ENCODE measurements at places on chromosomes 5 and 9.

DNA sequence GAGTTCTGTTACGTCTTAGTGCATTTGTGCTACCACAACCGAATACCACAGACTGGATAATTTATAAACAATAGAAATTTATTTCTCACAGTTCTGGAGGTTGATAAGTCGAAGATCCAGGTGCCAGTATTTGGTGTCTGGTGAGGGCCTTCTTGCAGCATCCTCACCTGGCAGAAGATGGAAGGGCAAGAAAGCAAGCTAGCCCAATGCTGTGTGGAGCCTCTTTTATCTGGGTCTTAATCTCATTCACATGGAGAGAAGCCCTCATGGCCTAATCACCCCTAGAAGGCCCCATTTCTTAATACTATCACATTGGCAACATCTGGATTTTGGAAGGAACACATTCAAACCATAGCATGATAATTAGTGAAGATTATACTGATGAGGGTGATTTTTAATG lies 159.3 kb downstream of the CHSY3 start:
- no peak for DNase-seq

- no peak for DNase-seq
Measured at GRCh38 chr5:122844136-122844909, 1.1 kb upstream of the SNX24 start.

DNA sequence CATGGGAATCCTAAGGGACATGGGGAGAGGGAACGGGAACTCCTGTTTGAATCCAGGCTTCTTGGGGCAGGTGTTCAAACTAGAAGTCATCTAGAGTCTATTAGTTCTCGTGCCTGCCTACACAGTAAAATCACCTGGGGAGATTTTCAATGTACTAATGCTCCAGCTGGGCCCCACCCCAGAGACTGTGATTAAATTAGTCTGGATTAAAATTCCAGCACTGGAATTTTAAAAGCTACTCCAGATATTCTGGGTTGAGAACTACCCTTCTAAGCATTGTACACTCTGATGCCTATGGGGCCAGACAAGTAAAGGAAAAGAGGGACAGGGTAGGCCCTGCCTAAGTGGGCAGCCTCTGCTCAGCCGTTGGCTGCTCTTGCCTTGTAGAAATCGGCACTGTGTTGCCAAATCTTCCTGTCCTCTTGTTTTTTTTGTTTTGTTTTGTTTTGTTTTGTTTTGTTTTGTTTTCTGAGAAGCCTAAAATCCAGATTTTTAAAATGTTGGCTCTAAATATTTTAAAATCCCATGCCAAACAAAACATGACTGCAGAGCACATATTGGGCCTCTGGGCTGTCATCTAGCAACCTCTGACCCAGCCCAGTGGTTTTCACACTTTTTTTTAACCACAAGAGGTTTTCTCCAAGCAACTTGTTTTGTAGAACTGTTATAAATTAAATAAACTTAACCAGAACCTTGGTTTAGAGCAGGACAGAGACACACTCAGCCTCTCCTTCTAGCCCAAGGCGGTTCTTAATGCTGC lies 29.0 kb downstream of the ADRB2 start:
- DNase-seq: no peak

DNA sequence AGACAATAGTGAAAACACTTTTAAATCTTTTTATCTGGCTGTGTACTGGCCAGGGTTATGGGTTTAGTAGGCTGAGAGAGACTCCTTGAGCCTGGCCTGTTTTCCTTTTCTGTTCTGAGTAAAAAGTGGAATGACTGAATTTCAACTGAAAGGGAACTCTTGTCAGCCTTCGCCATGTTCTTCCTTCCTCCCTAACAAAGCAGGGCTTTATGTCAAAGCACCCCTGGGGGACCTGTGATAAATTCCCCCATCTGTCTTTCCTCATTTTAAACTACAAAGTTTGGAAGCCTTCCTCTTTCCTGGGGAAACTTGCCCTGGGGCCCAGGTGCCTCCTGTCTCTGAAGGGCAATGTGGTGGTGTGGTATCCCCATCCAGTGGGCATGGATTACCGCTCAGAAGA lies 29.7 kb downstream of the LARP1 start:
- DNase-seq: no peak

GRCh38 chr5:135593886-135594285 lies 15.1 kb upstream of the CXCL14 start:
- no peak for DNase-seq

DNA sequence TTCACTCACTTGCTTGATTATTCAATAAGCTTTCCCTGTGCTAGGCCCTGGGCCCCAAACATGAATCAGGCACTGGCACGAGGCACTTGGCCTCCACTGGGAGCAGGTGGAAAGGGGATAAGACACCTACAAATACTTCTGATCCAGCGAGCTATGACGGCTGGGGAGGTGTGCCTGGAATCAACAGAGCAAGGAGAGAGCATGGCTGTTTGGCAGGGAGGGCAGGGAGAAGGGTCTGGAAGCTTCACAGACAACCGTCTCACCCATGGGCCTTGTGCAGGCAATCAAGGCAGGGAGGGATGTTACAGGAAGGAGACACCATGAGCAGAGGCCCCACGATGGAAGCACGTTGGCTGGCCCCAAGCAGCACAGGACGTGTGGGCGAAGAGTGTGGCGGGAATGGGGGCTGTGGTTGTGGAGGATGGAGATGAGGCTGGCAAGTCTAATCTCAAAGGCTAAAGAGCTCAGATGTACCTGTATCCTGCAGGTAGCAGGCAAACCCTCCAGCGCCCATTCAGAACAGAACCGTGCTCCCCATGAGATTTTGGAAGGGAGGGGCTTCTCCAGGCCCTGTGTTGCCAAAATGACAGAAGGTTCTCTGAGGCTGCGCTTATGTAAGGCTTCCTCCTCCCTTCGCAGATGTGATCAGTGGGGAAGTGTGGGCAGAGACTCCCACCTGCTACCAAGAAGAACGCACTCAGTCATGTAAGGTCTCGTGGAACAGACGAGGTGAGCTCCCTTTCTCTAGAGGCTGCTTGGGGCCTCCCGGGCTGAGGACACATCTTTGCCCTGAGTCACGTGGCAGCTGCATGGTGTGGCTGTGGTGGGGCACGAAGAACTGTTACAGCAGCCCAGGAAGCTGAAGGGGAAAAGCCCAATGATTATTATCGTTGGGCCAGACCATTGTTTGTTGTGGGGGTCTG lies 189.7 kb downstream of the DAB2IP start:
- DNase-seq: peak; percentile 69

DNA sequence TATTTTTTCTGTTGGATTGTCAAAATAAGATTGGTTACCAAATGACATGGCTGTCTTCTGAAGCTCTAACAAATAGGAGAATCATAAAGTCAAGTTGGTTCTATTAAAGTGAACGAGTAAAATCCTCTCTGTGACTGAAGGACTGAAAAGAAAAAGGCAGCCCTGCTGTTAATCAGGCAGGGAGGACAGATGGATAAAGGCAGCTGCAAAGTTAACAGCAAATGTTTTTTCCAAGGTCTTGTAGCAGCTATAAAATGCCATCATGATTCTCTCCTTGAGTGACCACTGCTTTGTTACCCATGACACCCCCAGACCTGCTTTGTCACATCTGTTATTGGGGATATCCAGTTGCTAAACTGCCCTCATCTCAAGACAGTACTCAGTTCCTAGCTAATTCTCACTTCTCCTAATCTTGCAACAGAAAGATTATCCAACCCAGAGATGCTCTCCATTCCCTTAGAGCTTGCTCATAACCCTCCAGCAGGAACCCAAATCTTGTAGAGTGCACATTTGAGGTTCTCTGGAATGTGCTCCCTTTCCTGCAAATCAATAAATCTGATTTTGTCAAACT lies 89.7 kb upstream of the PARP8 start:
- peak; percentile 37 for DNase-seq

DNA sequence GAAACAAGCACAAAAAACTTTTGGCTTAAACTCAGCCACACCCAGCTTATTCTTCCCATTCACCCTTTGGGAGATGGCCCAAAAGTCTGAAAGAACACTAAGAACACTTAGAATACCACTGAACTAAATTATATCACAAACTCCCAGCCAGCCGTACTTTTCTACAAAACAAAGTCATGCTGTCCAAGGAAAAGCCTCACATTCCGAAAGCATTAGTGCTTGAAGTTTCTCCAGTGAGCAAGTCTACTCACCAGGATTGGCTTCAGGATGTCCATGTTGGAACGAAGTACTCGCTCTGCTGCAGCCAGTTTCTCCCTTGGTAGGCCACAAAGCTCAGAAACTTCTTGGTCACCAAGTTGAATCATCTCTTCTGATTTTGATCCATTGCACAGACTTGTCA lies 69.7 kb downstream of the ABCA1 start:
- no peak for DNase-seq

DNA sequence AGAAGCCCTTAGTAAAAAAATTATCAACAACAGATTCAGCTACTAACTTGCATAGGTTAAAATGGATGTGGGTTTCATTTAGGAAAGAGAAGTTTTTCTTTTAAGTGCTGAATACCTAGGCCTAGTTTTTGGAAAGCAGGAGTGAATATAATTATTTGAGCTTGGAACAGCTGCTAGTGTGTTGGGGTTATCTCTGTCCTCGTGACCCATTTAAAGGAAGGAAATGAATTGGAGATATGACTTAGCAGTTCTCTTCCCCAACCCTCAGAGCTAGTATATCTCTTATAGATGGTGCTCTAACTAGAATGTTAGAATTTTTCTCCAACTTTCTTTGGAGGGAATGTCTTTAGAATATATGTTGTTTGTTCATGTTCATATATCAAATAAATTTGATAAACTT lies 38.6 kb downstream of the ZNF366 start:
- DNase-seq: no peak

DNA sequence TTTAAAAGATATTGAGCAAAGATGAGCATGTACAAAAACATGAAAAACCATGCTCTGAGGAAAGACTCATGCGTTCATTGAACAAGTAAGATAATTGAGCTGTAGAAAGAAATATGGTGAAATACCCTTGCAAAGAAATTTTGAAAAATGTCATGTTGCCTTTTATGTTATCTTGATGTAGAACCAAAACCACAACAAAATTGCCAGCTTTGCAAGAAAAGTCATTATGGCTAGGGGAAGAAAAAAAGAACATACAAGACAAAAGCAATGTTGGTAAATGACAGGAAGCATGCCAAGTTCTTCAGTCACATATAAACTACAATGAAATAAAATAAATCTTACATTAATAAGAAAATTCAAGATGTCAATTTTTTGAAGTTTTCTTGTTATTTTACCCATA lies 368.0 kb downstream of the IRX1 start:
- DNase-seq: no peak

GRCh38 chr5:131720714-131721113 lies 76.1 kb downstream of the FNIP1 start:
- DNase-seq: no peak

DNA sequence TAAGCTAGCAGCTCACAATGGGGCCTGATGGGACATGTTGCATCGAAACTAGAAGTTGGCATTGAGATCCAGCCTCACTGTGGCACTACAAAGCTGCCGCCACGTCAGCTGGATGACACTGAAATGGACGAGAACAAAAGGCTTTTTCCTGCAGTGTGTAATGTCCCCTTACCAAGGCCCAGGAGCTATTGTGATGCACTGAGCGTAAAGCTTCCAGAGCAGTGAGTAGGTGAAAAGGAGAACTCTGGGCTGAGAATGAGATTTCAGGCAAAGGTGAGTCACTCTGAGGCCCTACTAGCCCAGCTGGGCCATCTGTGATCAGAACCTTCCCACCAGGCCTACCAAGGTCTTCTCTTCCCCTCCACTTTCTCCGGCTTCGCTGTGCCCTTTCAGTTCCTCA lies 528.1 kb upstream of the KLF4 start:
- no peak for DNase-seq

GRCh38 chr5:181160152-181160754 lies 12.9 kb downstream of the OR2V2 start:
- no peak for DNase-seq

- DNase-seq: no peak
Measured at GRCh38 chr9:114516913-114517312, 11.6 kb upstream of the WHRN start.

GRCh38 chr9:98502976-98503325 lies 205.8 kb downstream of the GABBR2 start:
- peak; percentile 43 for DNase-seq

DNA sequence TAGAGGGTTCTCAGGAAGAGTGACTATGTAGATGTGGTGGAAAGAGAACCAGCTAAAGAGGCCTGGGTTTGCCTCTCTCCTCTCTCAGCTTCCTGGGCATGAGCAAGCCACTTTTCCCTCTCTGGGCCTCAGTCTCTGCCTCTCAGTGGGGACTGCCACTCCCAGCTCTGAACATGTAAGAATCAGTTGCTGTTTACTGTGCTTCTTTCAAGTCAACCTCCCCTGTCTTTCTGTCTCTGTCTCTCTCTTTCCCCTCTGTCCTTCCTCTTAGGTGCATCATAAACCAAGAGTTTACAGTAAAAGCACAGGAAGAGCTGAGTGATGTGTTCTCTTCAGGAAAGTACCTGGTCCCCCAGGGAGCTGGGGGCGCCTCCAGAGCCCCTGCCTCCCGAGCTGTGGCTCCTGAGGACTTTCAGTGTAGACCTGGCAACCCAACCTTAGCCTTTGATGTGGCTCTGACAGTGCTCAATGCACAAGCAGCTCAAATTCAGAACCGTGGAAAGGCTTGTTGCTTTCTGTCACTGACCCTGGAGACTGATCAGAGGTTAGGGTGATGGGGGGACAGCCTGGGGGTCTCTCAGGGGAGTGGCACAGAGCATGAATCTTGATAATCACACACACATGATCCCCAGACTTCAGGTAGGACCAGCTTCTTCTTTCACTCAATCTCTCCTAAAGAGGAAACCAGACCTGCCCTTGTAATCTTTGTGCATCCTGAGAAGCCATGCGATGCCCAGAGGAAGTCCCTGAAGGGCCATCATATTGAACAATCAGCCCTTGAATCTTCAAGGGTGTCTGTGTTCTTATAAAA lies 59.4 kb upstream of the TNFSF8 start:
- no peak for DNase-seq

GRCh38 chr9:117302487-117302886 lies 112.4 kb downstream of the ASTN2 start:
- DNase-seq: no peak

- DNase-seq: no peak
Measured at GRCh38 chr5:159240301-159240870, 22.7 kb upstream of the UBLCP1 start.

DNA sequence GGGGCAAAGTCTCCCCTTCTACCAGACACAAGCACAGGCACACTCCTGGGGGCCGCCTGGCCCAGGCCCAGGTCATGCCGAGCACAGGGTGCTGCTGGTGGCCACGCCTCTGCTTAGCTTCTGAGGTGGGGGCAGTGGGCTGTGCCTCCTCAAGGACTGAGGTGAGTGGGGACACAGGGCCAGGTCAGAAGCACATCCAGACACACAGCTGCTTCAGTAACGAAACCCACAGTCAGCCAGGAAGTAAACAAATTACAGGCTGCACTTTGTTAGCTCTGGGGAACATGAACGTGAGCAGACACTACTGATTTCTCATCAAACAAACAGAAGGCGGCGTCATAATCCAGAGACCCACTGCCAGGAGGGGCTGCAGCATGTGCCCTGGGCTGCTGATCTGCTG lies 192.4 kb downstream of the HSPA4 start:
- no peak for DNase-seq

DNA sequence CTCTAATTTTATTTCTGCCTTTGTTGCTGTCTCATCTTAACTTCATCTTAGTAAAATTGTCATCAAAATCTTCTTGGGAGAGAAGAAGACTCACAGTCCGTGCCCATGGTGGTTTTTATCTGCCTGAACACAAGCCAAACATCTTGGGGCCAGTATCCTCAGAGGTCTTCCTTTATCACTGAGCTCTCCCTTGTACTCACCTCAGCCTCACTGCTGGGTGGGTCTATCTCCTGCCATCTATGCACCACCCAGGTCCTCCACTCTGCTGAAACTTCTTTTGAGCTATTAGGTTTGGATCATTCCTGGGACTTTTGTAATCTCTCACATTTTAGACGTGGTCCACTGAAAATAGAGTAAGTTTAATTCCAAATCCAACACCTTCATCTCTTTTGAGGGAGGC lies 116.3 kb upstream of the EPB41L4A start:
- DNase-seq: no peak
